Sciatic nerve (tissue), 2 donors: ENCODE measurements at places on chromosomes 2 and 18. TPM values are rescaled to one million over a fixed set of nuclear protein-coding genes. Genes with fewer than 3 reads are reported as not detected.

GRCh38 chr18:62118328-62118727 is 68.5 kb downstream of the PIGN start:
- DNase-seq, result no peak

ELAC1 gene
- total RNA-seq, result 6.3 TPM

DNA sequence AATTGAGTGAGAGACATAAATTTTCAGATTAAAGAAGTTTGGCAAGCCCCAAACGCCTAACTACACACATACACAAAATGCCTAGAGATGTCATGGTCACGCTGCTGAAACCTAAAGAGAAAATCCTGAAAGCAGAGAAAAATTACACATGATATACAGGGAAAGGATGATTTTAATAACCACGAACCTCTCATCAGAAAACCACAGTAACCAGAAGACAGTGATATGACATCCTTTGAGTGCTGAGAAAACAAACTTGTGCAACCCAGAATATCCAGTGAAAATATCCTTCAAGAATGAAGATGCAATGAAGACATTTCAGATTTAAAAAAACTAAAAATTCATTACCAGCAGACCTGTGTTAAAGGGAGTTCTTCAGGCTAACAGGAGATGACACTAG is 122.4 kb upstream of the LMAN1 start:
- DNase-seq, result no peak

DNA sequence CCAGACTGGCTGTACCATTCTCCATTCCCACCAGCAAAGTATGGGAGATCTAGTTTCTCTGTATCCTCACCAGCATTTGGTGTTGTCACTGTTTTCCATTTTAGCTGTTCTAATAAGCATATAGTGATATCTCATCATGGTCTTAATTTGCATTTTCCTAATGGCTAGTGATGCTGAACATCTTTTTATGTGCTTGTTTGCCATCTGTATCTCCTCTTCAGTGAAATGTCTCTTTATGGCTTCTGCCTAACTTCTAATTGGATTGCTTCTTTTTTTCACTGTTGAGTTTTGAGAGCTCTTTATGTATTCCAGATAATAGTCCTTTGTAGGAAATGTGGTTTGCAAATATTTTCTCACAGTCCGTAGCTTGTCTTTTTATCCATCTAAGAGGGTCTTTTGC is 18.9 kb upstream of the BIN1 start:
- no peak for DNase-seq

CFC1 gene
- total RNA-seq, result not detected

GRCh38 chr2:46241344-46241743 is 55.9 kb upstream of the EPAS1 start:
- no peak for DNase-seq

MREG gene
- 5.9 TPM for total RNA-seq

DNA sequence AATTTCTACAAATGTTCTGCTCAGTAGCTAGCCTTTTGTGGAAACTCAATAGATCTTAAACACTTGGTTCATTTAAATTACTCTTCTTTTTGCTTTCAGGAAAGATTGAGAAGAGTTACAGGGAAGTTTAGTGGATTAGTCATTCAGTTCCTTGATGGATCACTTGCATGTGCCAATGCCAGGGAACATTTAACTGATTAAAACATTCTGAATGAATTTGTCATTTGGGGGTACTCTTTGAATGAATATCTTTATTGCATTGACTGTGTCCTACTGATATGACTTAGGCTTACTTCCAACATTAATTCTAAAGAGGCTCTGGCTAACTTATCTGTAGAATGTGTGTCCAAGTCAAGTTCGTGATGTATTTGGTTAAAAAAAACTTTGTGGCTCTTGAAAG is 199.8 kb downstream of the PLCL1 start:
- DNase-seq, result no peak

DNA sequence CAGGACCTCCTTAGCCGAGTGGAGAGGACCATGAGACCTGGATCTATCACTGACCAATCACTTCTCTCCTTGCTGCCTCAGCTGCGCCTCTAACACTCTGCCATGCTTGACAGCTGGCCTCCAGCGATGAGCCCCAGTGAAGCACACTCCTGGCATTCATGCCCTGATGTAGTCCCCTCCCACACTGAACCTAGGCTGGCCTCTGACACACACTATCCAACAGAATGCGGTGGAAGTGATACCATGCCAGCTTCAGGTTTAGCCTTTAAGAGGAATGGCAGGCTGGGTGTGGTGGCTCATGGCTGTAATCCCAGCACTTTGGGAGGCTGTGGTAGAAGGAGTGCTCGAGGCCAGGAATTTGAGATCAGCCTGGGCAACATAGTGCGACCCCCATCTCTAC is 73.7 kb upstream of the LAPTM4A start:
- no peak for DNase-seq

DNA sequence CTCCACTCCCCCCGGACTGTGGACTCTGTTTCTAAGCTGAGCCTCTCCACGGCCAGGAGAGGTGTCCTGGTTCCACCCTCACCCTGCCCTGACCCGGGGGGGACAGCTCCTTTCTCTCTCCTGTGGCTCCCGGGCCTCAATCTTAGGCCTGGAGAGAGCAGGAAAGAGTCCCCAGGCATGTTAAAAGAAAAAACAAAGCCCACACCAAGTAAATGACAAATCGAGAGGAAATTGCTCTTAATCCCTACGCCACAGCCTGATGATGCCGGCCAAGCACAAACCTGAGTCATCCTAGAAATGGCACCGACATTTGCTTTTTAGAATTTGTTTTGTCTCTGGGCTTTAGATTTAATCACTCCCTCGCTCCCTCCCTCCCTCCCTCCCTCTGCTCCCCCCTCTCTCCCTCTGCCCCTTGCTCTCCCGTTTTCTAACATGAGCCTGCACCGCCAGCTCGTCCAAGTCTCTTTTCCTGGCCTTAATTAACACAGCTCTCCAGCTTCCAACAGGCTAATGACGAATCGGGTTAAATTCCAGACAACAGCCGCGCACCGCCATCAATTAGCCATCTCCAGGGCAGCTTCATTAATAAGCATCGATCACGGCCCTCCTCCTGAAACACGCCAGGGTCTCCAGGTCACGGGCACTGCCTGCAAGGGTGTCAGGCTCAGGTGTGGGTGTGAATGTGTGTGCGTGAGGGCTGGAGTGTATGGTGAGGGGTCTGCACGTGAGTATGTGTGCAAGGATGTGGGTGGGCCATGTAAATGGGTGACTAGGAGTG is 230.8 kb downstream of the CELF4 start:
- DNase-seq, result no peak

- no peak for DNase-seq
Observed at GRCh38 chr2:71554028-71554705, 100.8 kb downstream of the DYSF start.

KIAA2012 gene
- not detected for total RNA-seq
